Stimulated activated memory B cell treated with anti-CD40 and anti-IgM and Interleukin-4, amounts not matched to agents 10 μg/mL and 1 μg/mL and 100 μg/mL, for 72 hours (primary cell): ENCODE measurements at places on chromosomes 5 and 9.

- no peak for ATAC-seq
Observed at GRCh38 chr5:59683311-59683710, 210.2 kb downstream of the PDE4D start.

DNA sequence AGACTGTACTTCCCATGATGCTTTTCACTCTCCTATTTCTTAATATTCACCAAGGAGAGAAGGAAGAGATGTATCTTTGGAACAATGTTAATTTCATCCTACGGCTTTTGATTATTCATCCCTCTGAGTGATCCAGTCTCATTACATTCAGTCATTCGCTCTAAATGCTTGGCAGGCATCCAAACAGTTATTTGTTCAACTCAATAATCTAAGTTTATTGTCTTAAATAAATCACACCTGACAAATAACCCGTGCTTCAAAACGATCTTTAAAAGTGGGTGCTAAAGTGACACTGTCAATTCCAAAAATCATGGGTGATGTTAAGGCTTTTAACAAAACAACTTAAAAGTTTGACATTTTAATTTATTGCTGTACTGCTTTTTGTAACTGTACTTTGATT is 233.1 kb downstream of the RASEF start:
- no peak for ATAC-seq

DNA sequence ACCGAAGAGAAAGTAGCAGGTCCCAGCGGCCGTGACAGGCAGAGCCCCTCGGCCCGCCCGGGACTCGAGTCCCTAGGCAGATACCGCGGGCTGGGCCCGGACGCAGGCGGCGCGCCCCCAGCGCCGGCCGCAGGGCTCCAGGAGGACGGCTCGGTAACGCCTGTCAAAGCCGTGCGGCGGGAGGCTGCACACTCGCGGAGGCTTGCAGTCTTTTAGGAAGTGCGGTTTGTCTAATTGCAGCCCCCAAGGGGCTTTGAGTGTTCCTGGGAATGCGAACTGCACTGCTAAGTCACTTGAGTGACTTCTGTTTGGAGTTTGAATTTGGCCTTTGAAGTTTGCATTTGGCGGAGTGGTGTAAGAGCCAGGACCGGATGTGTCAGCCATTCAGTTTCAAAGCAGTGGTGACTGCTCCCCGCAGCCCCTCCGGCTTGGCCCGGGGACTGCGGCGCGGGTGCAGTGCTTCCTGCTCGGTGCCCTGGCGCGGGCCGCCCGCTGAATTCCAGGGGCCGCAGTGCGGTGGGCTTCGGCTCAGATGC is 1.3 kb downstream of the MAP3K1 start:
- peak; percentile 63 for ATAC-seq

GRCh38 chr5:128551476-128551875 is 13.4 kb upstream of the FBN2 start:
- ATAC-seq: no peak

- no peak for ATAC-seq
Observed at GRCh38 chr9:121662359-121662758, 10.9 kb downstream of the DAB2IP start.

GRCh38 chr9:21316860-21317259 is 11.7 kb upstream of the IFNA5 start:
- ATAC-seq: no peak

DNA sequence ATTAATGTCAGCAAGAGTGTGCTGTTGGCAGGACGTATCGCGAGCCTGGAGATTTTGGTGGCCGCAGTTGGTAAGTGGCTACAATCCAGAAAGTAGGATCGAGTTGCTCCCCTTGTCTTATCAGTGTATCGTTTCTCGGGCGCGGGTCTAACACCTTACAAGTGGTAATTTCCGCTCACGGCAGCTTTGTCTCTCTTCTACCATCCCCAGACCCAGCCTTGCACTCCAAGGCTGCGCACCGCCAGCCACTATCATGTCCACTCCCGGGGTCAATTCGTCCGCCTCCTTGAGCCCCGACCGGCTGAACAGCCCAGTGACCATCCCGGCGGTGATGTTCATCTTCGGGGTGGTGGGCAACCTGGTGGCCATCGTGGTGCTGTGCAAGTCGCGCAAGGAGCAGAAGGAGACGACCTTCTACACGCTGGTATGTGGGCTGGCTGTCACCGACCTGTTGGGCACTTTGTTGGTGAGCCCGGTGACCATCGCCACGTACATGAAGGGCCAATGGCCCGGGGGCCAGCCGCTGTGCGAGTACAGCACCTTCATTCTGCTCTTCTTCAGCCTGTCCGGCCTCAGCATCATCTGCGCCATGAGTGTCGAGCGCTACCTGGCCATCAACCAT is 1.1 kb downstream of the PTGER4 start:
- ATAC-seq: no peak

- peak; percentile 95 for ATAC-seq
Observed at GRCh38 chr9:5450359-5451091, at the start of gene CD274. Gene CD274 (plus strand): TSS chr9:5450542. CDS start chr9:5456114, 5,572 bp downstream.

DNA sequence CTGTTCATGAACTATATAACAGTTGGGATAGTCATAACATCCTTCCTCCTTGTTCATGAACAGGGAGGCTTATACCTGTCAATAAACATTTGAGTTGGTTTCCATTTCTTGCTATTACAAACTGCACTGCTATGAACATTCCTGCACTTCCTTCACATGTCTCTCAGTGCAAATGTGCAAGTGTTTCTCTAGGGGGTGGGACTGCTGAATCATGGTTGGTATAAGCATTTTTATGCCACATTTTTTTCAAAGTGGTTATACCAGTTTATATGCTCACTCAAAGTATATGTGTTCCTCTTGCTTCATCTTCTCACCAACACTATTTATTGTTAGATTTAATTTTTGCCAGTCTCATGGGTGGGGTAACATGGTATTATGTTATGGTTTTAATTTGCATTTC is 25.8 kb upstream of the TPD52L3 start:
- no peak for ATAC-seq

DNA sequence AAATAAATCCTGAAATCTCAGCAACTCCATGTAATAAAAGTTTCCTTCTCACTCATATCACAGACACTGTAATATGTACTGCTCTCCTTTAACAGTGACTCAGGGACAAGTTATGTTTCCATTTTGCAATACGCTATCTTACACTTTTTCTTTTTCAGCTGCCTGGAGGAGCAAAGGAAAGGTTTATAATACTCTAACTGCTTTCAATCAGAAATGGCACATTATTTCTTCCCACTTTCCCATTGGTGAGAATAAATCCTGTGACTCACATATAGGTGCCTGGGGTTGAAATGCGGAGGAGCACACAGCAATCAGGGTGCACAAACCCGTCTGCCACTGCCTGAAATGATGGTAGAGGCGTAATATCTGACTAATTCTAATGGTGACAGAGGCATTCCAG is 186.6 kb downstream of the HINT1 start:
- ATAC-seq: no peak

- no peak for ATAC-seq
Observed at GRCh38 chr9:76032038-76032796, 141.7 kb downstream of the PCSK5 start.

GRCh38 chr5:89106480-89106879 is 223.5 kb upstream of the MEF2C start:
- ATAC-seq: no peak

DNA sequence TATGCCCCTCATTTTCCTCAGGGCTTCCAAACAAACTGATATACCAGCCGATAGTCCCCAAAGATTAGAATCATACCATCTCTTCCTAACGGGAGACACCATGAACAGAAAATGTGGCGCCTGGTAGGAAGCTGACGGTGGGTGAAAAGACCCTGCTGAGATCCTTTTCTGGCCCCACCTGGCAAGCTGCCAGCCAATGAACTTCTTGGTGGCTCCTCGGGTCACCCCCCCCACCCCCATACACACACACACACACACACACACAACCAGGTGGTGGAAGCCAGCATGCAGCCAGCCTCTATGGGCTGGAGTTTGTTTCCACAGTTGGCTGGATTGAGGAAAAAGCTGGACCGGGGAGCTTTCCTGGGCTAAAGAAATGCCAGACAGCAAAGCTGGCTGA is 4.8 kb upstream of the CCIN start:
- no peak for ATAC-seq

- no peak for ATAC-seq
Observed at GRCh38 chr5:11510889-11511288, 393.4 kb downstream of the CTNND2 start.

GRCh38 chr9:69891696-69892095 is 71.1 kb downstream of the CFAP95 start:
- ATAC-seq: no peak

GRCh38 chr9:133114886-133115603 is 6.0 kb downstream of the RALGDS start:
- peak; percentile 53 for ATAC-seq

DNA sequence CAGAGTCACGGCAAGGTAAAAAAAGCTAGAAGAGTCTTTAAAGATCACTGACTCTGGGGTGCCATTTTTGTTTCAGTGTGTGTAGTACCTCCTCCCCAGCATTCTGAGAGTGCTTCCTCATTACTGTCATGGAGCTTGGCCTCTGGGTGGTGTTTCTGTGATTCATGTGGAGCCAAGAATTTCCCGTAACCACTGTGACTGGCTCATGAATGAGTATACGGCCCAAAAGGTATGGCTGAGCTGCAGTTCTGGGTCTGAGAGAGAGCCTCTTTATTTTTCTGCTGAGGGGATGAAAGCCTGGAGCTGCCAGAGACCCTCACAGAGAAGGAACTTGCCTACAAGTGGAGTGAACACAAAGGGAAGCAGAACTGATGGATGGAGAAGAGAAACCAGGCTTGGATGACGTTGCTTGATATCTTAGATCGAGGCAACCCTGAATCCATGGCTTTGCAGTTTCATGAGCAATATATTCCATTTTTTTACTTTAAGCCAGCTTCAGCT is 85.6 kb downstream of the PTTG1 start:
- ATAC-seq: peak; percentile 67

DNA sequence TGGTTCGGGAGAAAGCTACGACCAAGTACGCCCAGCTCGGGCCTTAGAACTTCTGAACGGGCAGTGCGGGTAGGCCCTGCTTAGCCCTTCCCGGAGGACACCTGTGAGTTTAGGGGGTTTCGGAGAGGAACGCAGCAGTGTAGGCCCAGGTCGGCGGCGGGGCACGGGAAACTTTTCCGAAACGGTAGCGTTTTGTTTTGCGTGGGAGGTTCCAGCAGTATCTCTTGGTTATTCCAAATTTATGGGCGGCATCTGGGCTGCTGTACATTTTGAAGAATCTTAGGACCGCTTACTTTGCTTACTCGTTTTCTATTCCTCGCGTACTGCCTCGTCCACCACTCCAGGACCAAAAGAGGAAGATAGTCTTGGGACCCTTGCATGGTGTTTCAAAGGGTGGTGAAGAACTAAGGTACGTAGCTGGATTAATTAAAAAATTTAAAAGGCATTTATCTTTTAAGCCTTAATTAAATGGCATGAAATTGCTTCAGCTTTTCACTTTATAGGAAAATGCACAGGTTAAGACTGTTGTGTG is 492 bp downstream of the TENT2 start:
- peak; percentile 49 for ATAC-seq
